NCI-H1436 treated with DMSO at 0.1 percent for 48 hours (cell line): ENCODE measurements at places on chromosomes 4 and X.
A peak's percentile ranks its signal among the peaks of the same experiment; 100 is the strongest.

- no peak for DNase-seq
Observed at GRCh38 chrX:73262991-73263390, 48.3 kb upstream of the NAP1L2 start.

DNA sequence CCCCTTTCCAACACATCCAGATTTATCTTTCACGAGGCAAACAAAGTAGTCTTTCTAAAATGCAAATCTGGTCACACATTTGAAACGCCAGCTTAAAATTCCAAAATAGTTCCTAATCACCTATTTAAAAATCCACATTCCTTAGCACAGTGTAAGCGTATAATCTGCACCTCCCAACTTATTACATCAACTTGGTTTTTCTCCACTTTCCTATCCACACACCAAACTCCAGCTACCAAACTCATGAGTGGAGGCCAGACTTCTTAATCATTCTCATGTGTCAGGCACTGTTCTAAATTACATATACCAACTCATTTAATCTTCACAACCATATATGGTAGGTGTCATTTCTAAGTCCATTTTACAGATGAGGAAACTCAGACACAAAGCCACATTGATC is 33.8 kb downstream of the ENOX2 start:
- DNase-seq, result no peak

GRCh38 chr4:112015960-112016359 is 129.3 kb upstream of the FAM241A start:
- no peak for DNase-seq

GRCh38 chr4:2390784-2391421 is 27.5 kb downstream of the ZFYVE28 start:
- no peak for DNase-seq

DNA sequence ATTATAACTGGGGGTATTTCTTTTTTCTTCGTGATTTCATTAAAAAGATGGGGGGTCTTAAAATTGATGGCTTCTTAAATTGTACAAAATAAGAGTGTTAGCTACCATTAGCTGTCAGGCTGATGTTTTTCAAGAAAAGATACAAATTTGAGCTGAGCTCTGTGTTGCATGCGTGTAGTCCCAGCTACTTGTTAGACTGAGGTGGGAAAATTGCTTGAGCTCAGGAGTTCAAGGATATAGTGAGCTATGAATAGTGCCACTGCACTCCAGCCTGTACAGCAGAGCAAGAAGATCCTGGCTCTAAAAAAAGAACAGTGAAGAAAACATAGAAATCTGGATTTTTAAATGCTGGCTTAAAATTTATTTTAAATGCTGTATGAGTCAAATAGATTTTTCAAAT is 13.0 kb downstream of the USO1 start:
- no peak for DNase-seq

GRCh38 chrX:74525116-74525515 is 89.3 kb downstream of the RLIM start:
- no peak for DNase-seq

GRCh38 chrX:153766098-153766817 is 2.2 kb downstream of the PLXNB3 start:
- DNase-seq, result peak; percentile 45

DNA sequence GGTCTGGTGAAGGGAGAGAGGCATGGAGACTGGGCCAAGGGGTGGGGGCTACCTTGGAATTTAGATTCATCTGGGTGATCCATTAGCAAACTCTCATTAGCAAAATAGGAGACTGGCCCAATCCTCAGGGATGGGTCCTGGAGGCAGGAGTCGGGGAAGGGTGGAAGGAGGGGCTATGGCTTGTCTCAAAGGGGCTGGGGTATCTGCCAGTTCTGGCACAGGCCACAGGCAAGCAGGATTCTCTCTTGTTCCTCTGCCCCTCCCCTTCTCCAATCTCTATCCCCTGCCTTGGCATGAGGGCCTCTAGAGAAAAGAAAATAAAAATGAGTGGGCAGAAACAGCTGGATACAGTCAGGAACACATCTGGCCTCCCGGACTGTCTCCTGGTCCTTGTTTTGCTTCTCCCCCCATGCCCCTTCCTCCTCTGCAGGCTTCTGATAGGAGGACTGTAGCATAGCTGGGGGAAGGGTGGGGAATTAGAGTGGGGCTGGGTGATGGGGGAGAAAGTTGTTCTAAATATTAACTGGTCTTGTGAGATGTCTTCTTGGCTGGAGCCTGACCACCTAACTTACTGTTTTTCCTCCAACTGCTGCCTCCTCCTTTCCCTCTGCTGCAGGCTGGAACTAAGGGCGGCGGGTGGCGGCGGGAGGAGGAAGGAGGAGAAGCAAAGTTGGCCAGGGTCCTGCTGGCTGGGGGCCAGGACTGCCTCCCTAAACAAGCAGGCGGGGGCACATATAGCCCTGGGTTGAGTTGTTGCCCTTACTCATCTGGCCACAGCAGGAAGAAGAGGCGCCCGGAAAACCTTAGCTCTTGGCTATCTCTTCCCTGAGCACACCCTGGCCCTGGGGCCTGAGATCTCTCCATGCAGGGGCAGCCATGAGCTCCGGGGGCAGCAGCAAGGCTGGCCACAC is 53.3 kb upstream of the LAS1L start:
- DNase-seq, result no peak
